CD4-positive, alpha-beta T cell (primary cell): ENCODE measurements at places on chromosomes 13 and 19.

- DNase-seq, result no peak
Observed at GRCh38 chr13:72852207-72852606, 70.3 kb downstream of the PIBF1 start.

DNA sequence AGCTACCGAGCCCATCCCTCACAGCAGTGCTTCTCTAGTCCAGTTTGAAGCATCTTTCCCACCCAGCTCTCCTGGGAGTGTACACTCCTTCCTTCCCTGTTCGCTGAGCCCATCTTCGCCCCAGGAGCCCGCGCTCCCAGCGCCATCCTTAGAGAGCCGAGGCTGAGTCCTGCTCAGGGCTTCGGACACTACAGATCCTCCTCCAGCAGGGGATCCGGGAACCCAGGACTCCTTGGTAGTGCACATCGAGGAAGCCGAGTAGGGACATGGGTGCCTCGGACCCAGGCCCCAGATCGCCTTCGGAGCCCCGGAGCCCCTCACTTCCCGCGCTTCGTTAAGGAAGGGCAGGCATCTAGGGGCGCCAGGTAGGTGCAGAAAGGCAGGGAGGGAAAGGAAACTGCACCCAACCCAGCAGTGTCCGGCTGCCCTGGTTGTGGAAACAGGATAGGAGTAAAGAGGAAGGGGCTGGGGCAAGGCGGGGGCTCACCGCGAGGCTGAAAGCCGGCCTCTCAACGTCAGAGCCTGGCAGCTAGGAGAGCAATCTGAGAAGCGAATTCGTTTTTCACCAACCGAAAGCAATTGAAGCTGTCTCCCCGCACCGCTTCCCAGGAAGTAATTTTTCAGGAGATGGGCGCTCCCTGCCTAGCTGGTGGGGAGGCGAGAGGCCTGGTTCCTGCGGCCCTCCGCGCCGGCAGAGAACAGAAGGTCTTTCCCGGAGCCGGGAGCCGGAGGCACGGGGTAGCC is 1.0 kb downstream of the PDX1 start:
- DNase-seq, result no peak

- peak; percentile 23 for DNase-seq
Observed at GRCh38 chr13:98475522-98475921, 101.4 kb downstream of the STK24 start.

GRCh38 chr19:30669329-30670010 is 297.3 kb downstream of the ZNF536 start:
- peak; percentile 26 for DNase-seq

- no peak for DNase-seq
Observed at GRCh38 chr19:2944403-2944774, 382 bp downstream of the ZNF77 start.

- DNase-seq, result no peak
Observed at GRCh38 chr13:59880468-59880867, 283.3 kb downstream of the DIAPH3 start.

DNA sequence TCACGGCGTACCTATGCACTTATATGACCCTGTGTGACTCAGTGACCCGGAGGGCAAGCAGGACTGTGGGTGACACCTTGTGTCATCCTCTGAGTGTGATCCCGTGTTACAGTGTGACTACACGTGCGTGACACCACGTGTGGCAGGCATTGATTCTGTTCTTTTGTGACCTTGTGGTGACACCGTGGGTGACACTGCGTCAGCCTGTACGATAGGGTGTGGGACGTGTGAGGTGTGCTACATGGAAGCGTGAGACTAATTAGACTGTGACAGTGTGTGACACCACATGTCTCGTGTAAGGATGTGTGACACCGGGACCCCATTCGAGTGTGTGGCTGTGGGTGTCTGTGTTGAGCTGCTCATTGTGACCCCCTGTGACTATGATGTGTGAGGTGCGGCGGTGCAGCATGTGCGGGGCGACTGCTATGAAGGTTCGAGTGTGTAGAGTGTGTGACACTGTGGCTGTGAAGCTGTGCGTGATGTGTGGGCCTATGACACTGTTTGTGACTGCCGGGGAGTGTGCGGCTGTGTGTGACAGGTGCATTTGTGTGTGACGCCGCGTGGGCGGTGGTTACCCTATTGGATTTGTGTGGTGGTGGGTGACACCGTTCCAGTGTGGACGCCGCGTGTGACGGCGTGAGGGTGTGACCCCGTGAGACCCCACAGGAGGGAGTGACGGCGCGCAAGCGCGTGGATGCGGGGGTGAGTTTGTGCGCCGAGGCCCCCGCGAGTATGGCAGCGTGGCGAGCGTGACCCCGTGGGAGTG is 399 bp upstream of the SPTBN4 start:
- no peak for DNase-seq

DNA sequence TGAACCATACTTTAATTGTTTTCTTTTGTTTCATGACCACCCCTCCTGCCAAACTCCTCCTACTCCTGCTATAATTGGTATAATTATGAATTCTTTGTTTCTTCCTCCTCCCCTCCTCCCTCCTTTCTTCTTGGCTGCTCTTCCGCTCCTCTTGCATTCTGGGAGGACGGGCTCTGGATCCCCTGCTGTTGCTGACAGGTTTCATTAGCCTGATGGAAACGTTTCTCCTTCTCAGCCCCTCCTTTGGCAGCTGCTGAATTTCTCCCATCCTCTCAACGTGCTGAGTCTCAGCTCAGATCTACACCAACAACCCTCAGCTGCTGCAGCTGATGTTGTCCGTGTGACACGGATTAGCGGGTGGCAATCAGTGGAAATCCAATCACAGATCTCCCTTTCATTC is 97.1 kb upstream of the UBAC2 start:
- no peak for DNase-seq

GRCh38 chr13:95279016-95279415 is 22.2 kb downstream of the ABCC4 start:
- DNase-seq, result no peak

DNA sequence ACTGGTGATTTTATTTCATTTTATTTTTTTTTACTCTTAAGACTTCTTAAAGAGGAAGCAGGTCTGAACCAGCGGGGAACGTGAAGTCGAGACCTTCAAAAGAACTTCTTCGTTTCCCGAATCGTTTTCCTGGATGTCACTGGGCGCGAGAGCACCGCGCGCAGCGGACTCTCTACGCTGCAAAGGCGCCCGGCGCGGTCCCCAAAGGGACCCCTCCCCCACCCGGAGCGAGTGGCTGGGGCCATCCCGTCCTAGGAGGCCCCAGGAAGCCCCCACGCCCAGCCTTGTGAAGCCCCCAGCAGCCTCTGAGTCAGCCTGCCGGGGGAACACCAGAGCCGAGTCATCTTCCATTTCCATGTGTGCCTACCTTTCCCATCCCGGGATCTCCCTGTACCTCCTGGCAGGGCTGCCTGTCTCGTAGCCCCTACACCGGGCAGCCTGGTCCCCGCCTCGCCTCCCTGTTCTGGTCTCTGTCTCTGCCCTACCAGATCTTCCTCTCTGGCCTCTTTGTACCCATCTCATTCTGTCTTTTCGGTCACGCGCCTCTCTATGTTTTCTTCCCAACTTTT is 608 bp downstream of the CD70 start:
- peak; percentile 23 for DNase-seq
